ENCODE measurements at places on chromosomes 1 and 21.

GRCh38 chr1:29983321-29983720 is 740.1 kb downstream of the MATN1 start:
- DNase-seq, result no peak

- no peak for DNase-seq
These were observed 4.2 kb upstream of the KIFAP3 start for GRCh38 chr1:170078610-170079189.

- no peak for DNase-seq
These were observed 143.7 kb downstream of the TM2D1 start for GRCh38 chr1:61581251-61581650.

DNA sequence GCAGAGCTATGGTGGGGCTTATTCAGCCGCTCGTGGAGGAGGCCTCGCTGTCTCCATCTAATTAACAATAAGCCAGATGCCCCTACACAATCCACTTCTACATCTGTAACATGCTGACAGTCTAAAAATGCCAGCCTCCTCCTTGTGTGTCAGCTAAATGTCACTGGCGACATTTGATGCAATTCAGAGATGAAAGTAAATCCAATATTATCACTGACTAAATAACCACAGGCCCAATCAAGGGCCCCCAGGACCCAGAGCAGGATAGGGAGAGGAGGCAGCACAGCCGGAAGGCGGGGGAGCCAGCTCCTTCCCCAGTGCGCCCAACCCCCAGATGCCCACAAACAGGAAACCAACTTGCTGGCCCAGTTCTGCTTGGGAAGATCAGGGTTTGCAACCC is 76.6 kb downstream of the DMRTA2 start:
- no peak for DNase-seq

DNA sequence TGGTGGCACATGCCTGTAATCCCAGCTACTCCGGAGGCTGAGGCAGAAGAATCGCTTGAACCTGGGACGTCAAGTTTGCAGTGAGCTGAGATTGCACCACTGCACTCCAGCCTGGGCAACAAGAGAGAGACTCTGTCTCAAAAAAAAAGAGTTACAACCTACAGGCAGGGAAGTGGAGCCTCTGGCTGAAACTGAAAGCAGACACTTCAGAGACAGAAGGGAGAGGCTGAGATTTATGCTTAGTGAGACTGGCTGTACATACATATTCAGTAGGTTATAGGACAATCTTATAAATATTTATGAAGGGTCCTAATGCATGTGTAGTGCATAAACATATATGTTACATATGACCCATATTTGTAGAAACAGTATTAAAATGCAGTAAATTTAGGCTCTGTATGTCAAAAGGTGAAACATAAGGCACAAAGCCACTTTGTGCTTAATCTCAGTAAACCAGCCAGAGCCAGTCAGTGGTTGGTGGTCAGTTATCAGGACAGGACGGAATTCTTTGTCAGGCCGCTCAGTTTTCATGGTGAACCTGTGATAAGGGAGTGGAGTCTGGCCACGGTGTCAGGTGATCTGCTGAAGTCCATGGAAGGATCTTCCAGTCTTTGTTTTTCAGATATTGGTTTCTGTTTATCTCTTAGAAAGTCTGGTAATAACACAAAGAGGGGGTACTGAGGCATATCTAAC is 13.7 kb downstream of the RHEX start:
- DNase-seq, result no peak

- DNase-seq, result no peak
These were observed 45.9 kb downstream of the KLHDC7A start for GRCh38 chr1:18526436-18527275.

DNA sequence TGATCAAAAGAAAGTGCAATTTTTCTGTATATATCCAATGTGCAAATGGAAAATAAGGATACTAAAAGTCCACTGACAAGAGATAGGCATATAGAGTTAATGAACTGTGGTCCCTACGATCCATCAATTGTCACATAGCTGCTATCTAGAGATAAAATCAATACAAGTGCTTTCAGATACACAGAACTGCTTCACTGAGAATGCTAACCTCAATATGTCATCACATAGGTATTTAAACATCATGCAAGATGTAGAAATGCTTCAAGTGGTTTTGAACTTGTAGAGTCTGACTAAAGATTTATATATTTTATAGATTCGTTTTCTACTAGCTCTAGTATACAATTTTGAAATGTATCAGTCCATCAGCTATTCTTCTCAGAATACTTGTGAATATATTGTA is 1604.7 kb downstream of the PLA2G4A start:
- DNase-seq, result no peak

- DNase-seq, result no peak
These were observed 16.5 kb upstream of the BCAS2 start for GRCh38 chr1:114597949-114598348.

DNA sequence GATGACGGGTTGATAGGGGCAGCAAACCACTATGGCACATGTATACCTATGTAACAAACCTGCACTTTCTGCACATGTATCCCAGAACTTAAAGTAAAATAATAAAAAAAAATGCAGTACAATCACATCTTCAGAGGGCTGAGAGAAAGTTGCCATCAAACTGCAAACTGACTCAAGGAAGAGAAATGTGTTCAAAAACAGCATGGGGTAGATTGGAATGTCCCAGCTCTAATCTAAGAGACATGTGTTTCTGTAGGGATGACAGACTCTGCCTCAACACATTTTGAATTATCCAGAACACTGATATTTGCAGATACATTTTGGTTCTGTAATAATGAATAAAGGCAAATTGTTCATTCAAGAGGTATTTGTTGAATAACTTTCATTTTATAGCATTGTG is 171.2 kb upstream of the RUNX1 start:
- DNase-seq, result no peak

DNA sequence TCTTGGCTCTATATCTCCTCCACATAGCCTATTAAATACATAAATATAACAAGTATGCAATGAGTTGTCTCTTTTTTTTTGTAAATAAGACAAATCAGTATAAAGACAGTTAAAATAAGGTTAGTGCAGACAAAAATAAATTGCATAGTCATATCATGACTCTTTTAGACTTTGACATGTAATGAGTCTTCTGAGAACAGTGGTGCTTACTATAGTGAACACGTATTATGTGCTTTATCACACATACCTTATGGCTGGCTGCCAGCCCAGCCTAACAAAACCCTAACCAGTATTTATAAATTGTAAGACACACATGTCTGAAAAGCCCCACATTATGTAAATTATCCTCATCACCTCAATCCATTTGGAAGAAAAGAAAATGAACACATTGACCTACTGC is 29.1 kb upstream of the F13B start:
- no peak for DNase-seq

GRCh38 chr1:54012863-54013262 is 5.1 kb downstream of the LDLRAD1 start:
- DNase-seq, result no peak

DNA sequence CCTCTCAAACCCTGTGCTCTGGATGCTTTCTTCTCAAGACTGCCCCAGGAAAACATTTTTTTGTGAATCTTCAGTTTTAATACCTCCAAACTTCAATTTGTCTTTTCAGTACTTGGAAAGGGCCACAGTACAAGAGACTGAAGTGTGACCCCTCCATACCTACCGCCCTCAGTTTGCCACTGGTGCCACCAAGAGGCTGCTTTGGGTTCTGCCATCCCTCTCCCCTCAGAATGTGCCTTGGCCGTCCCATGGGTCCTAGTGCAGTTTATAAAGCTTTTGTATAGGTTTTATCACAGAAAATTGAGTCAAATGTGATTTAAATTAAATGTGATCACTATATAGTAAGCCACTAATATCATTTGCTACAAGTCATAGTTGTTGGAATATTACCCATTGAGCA is 60.8 kb upstream of the PGD start:
- no peak for DNase-seq

- no peak for DNase-seq
These were observed 41.7 kb downstream of the TNFRSF9 start for GRCh38 chr1:7898962-7899361.

GRCh38 chr1:3523980-3524379 is 69.5 kb downstream of the ARHGEF16 start:
- no peak for DNase-seq
